ENCODE measurements at places on chromosomes 5 and 9. TPM values are rescaled to one million over a fixed set of nuclear protein-coding genes. Genes with fewer than 3 reads are reported as not detected.

DNA sequence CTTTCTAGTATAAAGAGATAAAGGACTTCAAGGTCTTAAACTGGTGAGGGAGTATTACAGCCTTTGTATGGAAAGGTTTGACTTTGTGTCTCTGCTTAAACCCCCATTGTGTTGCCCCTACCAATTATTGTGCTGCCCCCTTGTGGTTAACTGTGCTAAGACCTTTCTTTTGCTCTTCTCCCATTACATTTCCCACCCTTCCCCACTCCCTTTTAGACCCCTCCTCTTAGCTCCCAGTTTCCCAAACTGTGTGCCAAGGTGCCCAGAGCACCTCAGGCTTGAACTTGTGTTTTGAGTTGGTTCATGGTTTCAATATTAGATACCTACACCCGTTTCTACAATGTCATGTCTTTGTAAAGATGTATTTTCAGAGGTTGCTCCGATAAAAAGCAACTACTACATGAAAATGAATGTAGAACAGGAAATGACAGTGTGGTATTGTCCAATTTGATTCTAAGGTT is 2.9 kb downstream of the JAK2 start:
- DNase-seq = peak; percentile 83

GRCh38 chr9:16817002-16817401 is 53.5 kb downstream of the BNC2 start:
- no peak for DNase-seq

- DNase-seq = no peak
Measured at GRCh38 chr5:122145906-122146305, 16.6 kb downstream of the ZNF474 start.

- no peak for DNase-seq
Measured at GRCh38 chr9:27414220-27414761, 109.8 kb upstream of the IFNK start.

DNA sequence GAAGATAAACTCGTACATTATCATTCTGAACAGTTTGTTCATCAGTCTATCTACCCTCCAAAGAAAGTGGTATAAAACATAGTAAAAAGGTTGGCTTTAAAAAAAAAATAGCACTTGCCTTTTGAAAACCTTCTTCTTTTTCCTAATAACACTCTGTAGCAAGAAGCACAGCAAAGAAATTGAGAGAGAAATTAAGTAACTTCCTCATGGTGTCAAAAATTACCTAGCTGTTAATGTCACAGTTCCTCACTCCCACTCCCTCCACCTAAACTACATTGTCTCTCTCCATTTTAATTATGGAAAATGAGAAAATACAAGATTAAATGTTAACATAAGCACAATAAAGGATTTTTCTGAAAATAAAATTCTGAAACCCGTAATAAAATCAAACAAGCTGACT is 72.2 kb downstream of the CERT1 start:
- no peak for DNase-seq

DNA sequence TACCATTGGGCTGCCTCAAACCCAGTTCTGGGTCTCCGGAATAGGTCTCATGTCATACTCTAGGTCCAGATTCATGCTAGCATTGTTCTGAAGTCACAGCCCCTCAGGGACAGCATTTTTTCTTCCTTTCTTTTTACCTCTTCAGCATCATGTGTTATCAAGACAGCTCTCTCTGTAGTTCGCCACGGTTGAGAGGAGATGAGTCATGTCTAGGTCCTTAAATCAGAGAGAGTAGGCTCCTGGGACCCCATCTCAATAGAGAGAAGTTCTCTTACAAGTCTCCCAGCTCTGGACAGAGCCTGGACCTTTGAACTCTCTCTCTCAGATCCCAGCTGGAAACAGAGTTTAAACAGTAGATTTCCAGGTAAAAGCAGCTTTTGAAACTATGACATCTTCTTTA is 332.4 kb upstream of the CD180 start:
- DNase-seq = no peak

GRCh38 chr9:95726756-95727155 is 148.7 kb upstream of the ERCC6L2 start:
- DNase-seq = peak; percentile 35

DNA sequence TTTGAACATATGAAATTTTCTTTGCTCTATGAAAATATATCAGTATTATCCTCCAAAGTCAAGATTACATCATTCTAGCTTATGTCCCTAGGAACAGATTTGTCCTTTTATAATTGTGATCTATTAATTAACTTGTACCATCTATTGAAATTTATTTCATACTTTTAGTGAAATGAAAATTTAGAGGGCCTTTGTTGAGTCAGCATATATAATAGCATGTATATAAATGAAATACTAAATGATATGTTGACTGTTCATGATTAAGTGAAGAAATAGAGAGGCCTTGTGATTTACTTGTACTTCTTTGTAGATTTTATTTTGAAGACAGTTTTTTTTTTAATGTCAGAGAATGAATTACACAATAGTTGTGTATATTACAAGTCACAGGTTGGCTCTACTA is 86.4 kb downstream of the PARP8 start:
- no peak for DNase-seq

- DNase-seq = no peak
Measured at GRCh38 chr9:135732569-135733257, 30.7 kb downstream of the KCNT1 start.

- DNase-seq = no peak
Measured at GRCh38 chr5:103943230-103943629, 380.6 kb upstream of the NUDT12 start.

- DNase-seq = no peak
Measured at GRCh38 chr5:168530621-168531150, 1.6 kb downstream of the FBLL1 start.

GRCh38 chr9:92671323-92671722 is 1.4 kb upstream of the IPPK start:
- DNase-seq = no peak

- DNase-seq = no peak
Measured at GRCh38 chr5:118963169-118963568, 25.2 kb downstream of the DTWD2 start.

DNA sequence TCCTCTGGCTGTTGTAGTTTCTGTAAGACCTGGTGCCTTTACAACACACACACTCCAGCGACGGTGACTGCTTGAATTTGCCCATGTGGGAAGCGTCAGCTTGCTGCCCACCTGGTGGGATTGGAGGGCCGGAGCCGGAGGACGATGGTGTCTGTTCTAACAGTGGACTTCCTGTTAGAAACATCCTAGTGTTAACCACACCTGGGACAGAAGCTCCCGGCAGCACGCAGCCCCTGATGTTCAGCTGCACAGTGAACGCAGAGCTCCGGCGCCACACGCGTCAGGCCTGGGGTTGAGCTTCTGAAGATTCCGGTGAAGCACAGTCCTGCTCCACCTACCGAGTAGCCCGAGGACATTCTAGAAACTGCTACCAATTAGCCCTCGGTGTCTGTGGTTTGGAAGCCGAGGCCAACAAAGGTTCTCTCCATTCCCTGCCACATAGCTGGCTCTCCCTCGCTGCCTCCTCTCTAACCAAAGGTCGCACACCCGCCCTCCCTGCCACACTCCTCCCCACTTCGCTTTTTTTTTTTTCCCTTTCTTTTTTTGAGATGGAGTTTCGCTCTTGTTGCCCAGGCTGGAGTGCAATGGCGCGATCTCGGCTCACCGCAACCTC is 14.4 kb downstream of the PMPCA start:
- DNase-seq = no peak

GRCh38 chr9:103319979-103320378 is 324.8 kb downstream of the CYLC2 start:
- peak; percentile 26 for DNase-seq

DNA sequence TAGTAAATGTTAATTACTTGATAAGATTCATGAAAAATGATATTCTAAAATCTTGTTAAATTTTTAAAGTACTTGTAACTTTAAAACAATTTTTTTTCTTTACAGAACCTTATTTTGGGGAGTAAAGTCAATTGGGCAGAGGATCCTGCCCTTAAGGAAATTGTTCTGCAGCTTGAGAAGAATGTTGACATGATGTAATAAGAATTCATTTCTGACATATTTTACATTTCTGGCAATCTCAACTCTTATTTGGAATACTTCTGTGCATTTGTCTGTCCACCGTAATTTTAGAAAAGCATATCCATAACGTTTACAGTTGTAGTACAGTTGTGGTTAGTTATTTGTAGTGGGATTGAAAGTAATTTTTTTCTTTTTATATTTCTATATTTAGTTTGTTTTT is 20.2 kb downstream of the CENPH start:
- no peak for DNase-seq

DNA sequence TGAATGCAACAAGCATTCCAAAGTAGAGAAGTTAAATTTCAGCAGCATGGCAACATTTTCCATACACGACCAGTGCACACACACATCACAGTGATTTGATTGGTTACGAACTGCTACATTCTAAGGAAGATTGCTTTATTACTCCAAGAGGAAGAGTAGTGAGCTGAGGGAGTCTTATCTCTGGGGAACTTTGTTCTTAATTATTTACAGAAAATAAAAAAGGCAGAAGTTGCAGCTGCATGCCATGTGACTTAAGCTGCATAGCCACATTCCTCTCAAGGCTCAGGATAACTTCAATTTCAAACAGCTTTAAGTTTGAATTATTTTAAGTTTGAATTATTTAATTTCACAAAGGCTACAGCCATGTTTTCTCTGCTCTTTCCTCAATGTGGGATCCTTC is 71.6 kb upstream of the HSPB3 start:
- DNase-seq = no peak

DNA sequence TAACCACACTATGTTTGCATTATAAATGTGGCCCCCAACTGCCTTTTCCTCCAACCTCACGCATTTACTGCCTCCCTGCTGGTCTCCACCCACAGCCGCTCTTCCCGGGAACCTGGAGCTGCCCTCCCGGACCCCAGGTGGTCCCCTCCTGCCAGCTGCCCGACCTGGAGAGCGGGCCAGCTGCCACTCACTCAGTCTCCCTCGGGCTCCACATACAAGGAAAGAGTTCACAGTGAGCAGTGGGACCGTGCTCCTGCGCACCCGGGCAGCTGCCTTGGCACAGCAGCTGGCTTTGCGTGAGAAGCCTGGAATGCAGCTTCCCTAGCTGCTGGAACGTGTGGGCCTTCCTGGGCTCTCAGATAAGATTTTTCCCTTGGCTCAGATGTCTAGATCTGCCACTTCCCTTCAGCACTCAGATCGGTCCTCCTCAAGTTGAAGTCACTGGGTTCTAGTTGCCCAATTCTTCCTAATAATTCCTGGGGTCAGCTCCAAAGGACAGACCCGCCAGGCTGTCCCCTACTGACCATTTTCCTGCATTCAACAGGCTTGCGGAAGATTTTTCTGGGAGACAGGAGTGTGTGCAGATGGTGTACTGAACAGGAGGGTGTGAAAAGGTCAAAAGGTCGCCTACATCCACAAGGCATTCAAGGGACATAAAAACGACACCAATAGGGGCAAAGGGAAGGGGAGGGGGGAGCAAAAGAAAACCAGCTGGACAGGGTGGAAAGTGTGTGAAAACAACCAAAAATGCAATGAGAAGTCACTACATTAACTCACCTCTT is 69.1 kb downstream of the MYO10 start:
- DNase-seq = no peak

DNA sequence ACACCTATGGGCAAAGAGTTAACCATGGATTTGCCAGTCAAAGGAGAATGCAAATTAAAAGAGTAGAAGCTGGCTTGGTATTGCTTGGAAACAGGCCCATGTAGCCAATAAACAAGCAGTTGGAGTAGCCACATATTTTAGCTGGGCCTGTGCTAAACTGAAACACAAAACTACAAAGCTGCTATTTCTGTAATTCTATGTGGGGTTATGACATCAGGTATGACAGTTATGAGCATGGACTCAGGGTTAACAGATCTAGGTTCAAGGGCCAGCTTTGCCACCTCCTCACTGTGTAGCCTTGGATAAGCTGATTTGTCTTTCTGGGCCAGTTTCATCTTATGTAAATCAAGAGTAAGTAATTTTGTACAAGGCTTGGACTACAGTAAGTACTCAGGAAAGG is 142.7 kb downstream of the PIP5K1B start:
- no peak for DNase-seq

DNA sequence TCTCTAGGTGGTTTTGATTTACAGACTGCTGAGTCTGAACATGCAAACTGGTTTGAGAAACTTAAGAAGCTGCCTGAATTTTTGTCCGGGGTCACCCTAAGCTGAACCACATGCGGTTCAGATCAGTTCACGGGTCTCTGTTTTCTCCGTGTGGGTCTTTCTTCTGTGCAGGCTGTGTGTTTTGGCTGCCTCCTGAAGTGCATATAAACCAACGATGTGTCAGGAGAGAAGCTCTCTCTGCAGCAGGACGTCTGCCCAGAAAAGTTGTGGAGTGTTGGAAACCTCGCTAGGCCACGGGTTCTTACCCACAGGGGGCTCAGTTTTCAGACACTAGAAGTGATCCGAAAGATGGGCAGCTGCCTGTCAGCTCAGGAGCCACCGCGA is 364.2 kb downstream of the IRX2 start:
- no peak for DNase-seq

DNA sequence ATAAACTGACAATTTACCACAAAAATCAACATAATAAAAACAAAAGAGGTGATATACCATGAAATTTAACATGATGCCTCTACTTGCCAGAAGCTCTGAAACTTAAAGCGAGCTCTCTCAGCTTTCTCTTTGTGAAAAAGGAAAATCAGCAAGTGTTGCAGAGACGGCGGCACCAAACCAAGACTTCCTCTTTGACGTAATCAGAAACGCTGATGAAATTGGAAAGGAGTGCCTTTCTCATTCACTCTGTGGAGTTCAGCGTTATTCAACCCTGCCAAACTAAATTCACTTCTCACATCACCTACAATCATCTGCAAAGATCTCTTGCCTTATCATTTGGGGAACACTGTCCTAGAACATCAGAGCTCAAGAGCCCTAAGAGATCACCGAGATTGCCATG is 32.2 kb downstream of the ANXA6 start:
- DNase-seq = peak; percentile 50

DNA sequence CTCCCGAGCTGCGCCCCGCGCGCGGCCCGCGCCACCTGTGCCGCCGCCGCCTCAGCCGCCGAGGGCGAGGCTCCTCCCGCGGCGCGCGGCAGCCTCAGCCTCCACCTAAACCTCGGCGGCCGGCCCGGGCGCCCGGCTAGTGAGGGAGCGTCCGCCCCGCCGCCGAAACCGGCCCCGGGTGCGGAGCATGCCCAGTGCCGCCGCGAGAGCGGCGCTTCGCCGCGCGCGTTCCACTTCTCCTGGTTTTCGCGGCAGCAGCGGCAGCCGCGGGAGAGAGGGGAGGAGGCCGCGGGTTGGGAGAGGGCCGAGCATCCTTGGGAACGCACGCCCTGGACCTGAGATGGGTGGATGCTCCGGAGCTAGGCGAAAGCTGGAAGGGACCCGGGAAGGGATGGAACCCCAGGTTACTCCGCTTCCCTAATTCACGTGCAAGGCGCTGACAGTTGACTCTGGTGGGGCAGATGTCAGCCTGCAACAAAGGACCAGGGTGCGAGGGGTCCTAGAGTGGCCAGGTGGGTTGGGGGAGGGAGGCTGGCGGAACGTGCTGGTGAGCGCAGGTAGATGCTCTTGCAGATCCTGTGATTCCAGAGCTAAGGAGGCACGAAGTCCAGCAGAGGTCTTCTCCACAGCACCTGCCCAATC is at the start of gene CTNND2:
CTNND2 (minus strand) TSS at position 182 of the 642 bp plus-strand sequence. CDS start 593 bp downstream, outside the sequence.
- DNase-seq = no peak

CATSPER3 gene
- total RNA-seq = 0.61 TPM

SEMA5A gene
- total RNA-seq = not detected

TMEM141 gene
- 43.2 TPM for total RNA-seq

NXNL2 gene
- not detected for total RNA-seq

SLC25A48 gene
- total RNA-seq = not detected

PCDHA11 gene
- total RNA-seq = not detected
